ENCODE measurements at places on chromosomes 5 and 9.

DNA sequence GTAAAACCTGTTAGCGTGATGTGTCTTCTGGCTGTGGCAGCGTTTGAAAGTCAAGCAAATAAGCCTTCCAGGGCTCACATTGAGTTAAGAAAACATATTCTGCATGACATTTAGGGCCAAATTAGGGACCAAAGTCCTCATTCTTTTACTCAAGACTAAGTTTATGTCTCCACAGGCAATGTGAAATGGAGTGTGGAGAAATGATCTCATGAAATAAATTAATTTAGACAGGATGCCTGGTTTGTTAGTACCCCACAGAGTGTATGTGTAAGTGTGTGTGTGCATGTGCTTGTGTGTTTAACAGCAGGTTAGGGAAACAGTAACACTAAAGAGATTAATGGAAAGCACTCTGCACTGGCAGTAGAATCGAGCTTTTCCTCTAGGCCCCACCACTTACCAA lies 82.9 kb upstream of the SNX2 start:
- DNase-seq, result no peak

GRCh38 chr9:38000735-38001134 lies 68.3 kb downstream of the SHB start:
- no peak for DNase-seq

DNA sequence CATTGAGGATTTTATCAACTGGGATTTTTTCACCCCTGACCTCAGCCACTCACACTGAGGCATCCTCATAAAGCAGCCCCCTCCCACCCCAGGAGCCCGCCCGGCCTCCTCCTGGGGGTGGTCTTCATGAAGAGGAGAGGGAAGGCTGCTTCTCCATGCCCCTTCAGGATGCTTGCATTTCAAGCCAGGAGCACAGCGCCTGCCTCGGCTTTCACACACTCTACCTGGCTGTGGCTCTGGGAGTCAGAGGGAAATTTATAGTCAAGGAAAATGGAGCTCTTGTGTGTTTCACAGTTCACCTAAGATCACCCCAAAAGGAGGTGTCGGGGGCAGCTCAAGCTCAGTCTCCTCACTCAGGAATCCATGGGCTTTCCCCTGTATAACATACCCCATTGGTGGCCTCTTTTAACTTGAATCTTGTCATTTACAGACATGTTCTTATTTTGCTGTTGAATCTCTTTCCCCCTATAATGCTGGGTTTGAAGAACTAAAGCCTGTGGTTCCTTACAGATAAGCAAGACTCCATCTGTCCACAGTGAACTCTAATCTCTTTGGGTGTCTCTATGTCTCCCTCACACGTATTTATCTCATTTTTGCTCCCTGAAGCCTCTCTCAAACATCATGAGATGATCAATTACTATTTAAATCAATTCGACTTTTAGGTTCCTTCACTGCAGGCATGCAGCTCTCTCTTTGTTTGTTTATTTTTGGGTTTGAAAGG lies 22.6 kb upstream of the IQGAP2 start:
- no peak for DNase-seq

GRCh38 chr5:142958944-142959682 lies 188.9 kb downstream of the ARHGAP26 start:
- DNase-seq, result no peak

GRCh38 chr9:76620581-76620980 lies 143.7 kb upstream of the PCA3 start:
- DNase-seq, result no peak

DNA sequence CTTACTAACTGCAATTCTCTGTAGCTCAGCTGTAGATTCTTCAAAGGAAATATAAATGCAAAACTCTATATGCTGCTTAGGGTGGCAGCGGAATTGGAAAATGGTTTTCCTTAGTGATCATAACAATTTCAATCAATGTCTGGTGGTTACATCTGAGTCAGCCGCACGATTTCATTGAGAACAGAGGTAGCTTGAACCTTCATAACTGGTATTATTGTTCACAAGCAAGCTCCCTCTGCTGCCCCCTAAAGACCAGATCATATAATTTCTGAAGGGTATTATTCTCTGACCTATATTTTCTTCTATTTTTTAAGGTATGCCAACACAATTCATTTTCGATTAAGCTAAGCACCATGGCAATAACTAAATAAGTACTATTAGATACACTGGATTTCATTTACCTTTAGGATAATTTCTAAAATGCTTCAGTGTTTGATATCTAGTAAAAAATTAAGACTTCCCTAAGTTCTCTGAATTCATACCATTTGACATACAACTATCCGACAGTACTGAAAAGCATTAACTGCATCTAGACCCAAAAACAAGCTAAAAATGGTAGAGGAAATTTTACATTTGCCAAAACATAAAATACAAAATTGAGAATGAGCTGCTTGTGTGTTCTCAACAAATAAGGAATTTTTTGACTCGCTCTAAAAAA lies 181.1 kb upstream of the SPEF2 start:
- DNase-seq, result peak; percentile 61

- no peak for DNase-seq
These were observed 22.3 kb downstream of the PSMB7 start for GRCh38 chr9:124392871-124393460.

- no peak for DNase-seq
These were observed 48.6 kb upstream of the IRX2 start for GRCh38 chr5:2800035-2800434.

DNA sequence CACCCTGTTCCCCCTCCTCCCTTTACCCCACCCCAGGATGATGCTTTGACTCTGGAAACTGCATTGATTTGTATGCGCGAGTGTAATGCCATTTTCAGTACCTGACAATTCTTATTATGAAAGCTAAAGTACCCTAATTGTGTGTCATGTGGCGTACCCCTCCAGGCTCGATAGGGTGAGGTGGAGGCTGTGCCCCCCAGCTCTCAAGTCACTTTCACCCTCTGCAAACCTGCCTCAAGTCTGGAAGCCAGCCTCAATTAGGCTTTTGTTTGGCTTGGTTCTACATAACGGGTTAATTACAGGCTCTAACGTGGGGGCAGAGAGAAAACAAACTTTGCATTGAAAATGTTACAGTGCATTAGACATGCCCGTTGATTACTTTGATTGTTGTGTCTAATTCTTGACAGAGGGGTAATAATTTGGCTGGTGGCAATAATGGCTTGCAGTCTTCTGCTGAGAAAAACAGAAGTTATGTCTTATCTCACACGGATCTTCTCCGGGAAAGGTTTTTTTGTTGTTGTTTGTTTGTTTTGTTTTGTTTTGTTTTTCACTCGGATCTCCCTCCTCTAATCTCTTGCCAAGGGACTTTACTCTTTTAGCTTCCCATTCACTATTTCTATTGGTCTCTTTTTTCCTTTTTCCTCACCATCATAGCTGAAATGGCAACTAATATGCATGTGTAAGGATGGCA lies 12.6 kb downstream of the ISL1 start:
- DNase-seq, result no peak

DNA sequence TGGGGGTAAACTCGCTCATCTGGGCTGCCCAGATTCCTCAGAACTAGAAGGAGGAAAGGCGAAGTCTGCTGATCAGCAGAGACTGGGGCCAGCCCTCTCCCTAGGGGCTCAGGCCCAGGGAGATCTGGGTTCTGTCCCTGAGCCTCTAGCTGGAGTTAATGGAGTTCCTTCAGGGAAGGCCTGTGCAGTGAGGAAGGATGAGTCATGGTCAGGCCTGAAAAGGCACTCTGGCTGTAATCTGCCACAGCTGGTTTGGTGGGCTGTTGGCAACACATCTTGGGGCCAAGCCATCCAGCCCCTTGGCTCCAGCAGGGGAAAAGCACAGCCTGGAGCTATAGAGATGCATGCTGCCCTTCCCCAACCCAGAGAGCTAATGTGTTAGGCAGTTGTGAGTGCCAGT lies 459.6 kb downstream of the PRELID2 start:
- DNase-seq, result no peak

- no peak for DNase-seq
These were observed 481.1 kb downstream of the NR2F1-AS1 start for GRCh38 chr5:93099902-93100347.

GRCh38 chr5:30453168-30453567 lies 740.3 kb upstream of the CDH6 start:
- no peak for DNase-seq

DNA sequence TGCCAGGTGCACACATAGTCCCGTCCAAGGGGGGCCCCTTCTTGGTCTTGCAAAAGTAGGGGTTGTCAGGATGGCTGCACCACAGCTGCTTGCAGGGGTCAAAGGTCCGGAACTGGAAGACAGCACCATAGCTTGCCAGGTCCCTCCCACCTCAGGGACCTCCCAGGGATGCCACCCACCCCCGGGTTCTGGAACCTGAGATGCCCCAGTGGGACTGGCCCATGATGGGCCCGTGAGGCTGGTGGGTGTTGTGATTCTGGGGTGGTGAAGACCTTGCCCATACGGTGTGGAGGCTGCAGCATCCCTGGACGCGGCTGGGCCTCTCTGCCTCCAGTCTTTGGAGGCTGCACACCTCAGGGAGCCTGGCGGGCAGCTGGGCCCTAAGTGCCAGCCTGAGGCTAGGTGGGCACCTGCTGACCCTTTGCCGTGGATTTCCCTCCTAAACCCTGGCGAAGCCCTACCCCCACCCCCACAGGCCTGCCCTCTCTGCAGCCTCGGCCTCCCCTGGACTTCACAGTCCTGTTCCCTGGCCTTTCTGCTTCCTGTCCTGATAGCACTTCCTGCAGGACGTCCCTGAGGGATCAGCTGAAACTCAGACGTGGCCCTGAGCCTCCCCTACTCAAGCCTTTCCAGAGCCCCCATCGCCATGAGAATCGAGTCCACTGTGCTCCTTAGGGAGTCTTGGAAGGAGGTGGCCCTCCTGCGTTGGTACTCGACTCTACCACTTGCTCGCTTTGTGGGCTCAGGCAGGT lies 92.1 kb downstream of the ZNF354C start:
- DNase-seq, result no peak

GRCh38 chr9:1031951-1032601 lies 18.1 kb upstream of the DMRT2 start:
- DNase-seq, result no peak

DNA sequence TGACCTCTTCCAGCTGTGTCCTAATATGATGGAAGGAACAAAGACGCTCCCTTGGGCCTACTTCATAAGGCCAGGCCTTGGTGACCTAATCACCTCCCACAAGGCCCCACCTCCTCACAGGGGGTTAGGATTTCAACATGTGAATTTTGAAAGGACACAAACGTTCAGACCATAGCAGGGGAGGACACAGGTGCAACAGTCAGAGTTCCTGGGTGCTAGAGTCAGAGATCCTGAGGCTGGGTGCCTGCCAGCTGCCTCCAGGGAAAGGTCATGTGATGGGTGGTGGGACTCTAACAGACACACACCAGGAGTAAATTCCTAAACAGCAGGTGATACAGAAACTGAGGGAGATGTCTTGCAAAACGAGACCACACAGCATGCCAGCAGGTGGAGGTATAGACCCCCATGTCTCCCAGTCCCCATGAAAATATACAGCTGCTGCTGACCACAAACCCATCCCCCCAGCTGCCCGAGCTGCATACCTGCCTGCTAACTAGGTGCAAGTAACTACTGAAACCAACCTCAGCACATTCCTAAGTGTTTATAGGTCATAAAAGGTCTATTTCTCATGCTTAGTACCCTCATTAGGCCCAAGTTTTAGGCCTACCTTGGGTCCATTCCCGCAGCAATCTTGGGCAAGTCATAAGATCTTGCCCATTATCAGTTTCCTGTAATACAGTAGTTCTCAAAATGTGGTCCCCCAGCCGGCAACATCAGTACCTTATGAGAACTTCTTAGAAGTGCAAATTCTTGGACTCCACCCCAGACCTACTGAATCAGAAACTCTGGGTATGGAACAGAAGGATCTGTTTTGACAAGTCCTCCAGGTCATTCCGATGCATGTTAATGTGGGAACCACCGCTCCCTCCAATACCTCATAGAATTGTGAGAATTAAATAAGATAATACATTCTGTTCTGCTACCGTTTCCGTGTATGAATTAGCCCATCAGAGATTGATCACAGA lies 245.3 kb downstream of the ENC1 start:
- no peak for DNase-seq

DNA sequence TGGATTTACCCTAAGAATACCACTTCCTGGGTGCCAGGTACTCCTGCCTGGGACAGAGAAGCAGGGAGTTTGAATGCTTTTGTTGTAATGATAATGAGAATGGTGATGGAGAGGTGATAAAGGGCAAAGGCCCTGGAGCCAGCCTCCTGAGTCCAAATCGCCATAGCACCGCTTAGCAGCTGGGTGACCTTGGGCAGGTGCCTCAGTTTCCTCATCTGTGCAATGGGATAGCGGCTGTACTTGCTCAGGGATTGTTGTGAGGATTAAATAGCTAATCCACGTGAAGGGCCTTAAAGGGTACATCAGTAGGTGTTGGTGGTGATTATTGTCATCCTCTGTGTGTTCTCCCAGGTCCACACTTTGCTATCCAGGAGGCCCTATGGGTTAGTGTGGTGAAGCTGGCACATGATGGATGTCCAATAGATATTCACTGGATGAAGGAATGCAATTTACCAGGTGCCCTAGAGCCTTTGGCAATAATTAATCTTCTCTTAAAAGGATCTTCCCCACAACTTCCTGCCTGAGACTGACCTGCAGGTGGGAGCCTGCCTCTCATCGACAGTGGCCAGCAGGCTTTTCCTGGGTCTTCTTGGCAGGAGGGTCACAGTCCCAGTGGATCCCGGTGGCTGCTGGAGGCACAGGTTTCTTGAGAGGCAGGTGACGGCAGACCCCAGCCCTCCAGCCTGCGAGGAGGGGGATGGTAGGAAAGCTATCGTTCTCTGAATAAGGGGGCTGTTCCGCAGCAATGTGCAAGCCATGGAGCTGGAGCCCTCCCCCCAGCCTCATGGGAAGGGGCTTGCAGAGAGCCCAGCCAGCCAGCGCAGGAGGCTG lies 160.2 kb downstream of the MACROH2A1 start:
- no peak for DNase-seq

Measured in NCI-H1930 (cell line).